ENCODE measurements at places on chromosomes 1 and 21.

GRCh38 chr21:38631676-38632075, 133.4 kb upstream of the ERG start:
- peak; percentile 20 for DNase-seq

GRCh38 chr1:42861014-42861399, 14.6 kb downstream of the ZNF691 start:
- DNase-seq, result no peak

DNA sequence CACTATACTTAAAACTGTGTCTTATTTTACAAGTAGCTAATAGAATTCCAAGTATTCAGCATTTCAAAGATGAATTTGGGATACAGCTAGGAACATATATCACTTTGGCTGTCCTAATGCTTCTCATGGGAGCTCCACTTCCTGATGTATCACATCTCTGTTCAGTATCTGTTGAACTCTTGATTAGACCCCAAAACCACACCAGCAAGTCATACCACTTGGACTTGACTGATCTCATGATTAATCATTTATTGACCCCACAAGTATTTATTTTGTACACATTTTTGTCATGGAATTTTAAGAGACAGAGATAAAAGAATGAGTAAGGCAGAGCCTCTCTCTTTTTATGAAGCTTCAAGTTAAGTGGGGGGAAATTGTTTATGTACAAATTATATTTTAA, 30.0 kb downstream of the TMPRSS15 start:
- no peak for DNase-seq

- no peak for DNase-seq
Observed at GRCh38 chr1:223456747-223457146, 63.5 kb downstream of the CCDC185 start.

DNA sequence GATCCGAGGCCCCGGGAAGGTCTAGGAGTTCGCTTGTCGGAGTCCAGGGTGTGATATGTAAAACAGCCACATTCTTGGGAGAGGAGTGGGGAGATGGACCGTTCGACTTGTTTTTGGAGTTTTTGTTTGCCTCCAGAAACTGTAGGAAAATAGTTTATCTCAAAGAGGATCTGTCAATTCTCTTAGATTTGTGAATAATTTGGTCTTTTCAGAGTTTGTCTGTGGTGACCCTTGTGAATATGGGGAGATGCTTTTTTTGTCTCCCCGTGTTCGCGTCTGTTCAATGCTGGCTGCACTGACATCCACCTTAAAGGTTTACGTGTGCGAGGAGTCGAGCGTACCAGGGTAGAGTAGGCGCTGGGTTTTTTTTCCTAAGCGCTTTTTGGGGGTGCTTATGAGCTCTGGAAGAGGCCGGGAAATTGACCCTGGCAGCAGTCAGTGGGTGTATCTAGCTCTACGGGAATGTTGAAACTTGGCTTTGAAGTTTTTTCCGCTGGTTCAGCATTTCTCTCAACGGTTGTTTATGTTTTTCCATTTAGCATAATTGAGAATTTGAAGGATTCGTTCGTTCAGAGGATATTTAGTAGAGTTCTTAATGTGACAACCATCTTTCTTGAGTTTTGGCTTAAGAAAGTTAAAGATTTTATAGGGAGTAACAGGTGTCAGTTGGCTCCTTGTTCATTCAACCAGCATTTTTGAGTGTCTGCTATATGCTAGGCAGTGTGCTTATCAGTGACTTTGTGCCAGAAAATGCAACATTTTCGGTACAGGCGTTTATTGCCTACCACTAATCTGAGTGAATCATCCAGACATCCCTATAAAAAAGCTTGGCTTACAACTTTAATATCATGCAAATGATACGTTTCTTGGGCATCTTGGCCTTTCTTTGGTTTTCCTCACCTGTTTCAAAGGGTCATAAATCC, 1.2 kb downstream of the SZRD1 start:
- DNase-seq, result no peak

GRCh38 chr1:180311011-180311730, 81.1 kb downstream of the LHX4 start:
- DNase-seq, result peak; percentile 43

DNA sequence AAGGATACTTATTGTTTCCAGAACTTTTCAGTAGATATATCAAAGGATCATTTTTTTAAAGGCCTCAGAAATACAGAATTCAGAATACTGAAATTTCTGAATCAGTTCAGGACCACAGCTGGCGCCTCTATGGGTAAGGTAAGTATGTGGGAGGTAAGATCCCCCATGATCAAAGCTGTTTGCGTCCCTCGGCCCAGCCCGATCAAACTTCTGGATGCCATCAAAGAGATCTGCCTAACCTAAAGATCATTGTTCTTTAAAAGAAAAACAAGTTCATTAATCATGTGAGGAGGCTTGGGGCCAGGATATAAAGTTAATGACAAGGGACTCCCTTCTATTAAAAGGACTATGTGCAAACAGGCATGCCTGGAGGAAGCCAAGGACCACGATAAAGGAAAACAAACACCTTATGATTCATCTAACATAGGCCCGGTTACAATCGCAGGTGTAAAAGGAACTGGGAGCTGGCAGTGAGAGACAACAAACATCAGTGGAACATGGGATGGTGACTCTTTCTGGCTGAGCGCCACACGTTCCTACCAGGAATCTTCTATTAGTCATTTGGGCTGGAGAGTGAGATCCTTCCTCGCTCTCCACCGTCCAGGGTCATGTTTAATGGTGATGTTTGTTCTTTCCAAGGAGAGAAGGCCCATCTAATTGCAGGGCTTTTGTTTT, 2.8 kb upstream of the BACE2 start:
- DNase-seq, result peak; percentile 95

GRCh38 chr21:45847870-45848269, 133.7 kb upstream of the COL6A1 start:
- DNase-seq, result peak; percentile 33

GRCh38 chr1:40183055-40183710, 22.0 kb downstream of the RLF start:
- DNase-seq, result peak; percentile 28

DNA sequence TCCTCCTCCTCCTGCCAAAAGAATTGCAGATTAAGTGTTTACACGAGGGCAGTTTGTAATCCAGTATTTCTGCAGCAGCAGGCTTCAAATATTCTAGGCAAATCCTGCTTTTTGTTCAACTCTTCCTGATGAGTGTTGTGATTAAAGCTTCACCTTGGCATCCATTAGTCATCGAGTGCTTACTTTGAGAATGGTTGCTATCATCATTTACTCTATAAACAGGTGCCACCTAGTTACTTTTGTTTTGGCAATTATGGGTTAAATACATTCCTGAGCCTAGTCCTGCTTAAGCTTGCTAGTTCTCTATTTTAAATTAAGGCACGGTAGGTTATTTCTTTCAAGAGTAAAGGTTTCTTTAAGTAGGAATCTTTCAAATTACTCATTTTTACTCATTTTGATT, 20.3 kb downstream of the PDC start:
- peak; percentile 18 for DNase-seq

DNA sequence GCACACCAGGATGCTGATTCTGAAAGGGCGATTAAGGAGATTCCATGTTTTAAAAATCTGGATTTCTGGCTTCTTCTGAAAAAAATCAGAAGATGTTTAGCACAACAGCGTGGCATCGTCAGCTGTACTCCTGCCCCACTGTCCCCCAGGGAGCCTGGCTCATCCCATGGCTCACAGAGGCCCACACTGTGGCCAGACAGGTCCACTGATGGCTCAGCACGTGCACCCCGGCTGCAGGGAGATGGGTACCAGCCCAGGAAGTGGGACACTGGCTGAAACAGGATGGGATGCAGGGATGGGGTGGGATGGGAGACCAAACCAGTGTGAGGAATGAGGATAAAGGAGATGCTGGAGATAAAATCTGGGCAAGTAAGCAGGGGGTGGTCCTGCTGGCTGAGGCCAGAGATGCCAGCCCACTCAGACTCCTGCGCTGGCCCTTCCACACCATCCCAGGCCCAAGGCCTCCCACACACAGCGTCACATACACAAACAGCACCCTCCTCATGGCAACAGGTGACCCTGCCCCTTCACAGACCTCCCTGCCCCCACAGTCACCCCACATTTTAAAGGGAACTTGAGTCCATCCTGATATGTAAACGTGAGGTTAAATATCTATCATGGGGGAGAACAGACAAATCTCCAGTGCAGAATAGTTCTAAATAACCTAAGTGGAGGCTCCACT, 23.9 kb upstream of the SAMD11 start:
- DNase-seq, result no peak

- DNase-seq, result peak; percentile 27
Observed at GRCh38 chr1:193060406-193060805, 994 bp downstream of the RO60 start.

DNA sequence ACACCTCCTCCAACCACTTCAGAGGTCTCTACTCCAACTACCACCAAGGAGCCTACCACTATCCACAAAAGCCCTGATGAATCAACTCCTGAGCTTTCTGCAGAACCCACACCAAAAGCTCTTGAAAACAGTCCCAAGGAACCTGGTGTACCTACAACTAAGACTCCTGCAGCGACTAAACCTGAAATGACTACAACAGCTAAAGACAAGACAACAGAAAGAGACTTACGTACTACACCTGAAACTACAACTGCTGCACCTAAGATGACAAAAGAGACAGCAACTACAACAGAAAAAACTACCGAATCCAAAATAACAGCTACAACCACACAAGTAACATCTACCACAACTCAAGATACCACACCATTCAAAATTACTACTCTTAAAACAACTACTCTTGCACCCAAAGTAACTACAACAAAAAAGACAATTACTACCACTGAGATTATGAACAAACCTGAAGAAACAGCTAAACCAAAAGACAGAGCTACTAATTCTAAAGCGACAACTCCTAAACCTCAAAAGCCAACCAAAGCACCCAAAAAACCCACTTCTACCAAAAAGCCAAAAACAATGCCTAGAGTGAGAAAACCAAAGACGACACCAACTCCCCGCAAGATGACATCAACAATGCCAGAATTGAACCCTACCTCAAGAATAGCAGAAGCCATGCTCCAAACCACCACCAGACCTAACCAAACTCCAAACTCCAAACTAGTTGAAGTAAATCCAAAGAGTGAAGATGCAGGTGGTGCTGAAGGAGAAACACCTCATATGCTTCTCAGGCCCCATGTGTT, 66.6 kb downstream of the TPR start:
- no peak for DNase-seq

DNA sequence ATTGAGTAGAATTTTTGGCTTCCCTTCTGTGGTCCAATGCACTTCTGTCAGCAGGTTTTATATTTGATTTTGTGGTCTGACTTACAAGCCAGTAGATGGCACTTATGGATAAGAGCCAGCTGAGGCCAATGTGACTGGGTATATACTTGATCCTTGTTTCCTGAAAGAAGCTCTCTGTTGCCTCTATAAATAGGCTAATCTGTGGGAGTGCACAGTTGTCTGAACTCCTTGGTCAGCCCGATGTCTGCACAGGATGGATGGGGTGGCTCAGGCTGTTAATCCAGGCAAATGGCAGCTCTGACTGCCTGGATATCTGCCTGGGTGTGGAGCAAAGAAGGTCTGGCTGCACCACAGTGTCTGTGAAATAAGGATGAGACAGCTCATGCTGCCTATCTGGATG, 1183.7 kb upstream of the PRMT6 start:
- DNase-seq, result peak; percentile 5

GRCh38 chr1:100359139-100359538, 6.8 kb downstream of the CDC14A start:
- no peak for DNase-seq

- no peak for DNase-seq
Observed at GRCh38 chr1:58430421-58431275, 115.9 kb downstream of the OMA1 start.
